GM13977 (cell line): ENCODE measurements at places on chromosomes 2 and 18.

- DNase-seq = peak; percentile 72
Observed at GRCh38 chr2:20595439-20596192, 55.3 kb downstream of the HS1BP3 start.

DNA sequence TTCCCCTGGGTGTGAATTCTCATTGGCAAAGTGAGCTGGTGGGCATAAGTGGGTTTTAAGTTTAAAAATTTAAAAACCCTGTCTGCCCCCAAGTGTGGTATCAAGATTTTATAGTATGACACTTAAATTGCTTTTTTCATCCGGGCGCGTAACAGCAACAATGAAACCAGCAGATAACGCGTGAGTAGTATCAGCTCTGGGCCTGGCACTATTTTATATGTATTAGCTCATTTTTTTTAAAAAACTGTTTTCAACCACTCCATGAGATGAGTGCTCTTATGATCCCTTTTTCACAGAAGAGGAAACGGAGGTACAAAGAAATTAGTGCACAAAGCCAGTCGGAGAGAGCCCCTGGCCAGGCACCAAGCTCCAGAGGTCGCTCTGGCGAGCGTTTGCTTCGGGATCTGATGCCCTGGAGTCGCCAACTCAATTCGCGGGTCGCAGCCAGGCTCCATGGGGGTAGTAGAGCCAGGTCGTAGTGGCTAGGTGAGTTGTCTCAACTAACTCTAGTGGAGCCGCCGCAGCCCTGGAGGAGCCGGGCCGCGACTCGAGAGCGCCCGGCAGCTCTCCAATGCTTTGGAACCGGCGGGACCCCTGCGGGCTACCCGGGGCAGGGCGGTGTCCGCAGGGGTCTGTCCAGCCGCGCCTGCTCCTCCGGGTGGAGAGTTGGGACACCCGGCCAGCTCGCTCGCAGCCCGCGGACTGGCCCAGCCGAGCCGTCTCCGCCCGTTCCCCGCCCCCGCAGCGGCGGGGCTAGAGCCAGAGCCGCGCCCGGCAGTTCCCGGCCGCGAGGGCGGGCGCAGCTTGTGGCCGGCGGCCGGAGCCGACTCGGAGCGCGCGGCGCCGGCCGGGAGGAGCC lies at the start of gene IL1R1:
TSS of gene IL1R1 (plus strand) at position 777 of the 859 bp plus-strand sequence. CDS start 14,979 bp downstream, outside the sequence.
- peak; percentile 56 for DNase-seq

- no peak for DNase-seq
Observed at GRCh38 chr2:158443606-158444005, 12.9 kb downstream of the CCDC148 start.

DNA sequence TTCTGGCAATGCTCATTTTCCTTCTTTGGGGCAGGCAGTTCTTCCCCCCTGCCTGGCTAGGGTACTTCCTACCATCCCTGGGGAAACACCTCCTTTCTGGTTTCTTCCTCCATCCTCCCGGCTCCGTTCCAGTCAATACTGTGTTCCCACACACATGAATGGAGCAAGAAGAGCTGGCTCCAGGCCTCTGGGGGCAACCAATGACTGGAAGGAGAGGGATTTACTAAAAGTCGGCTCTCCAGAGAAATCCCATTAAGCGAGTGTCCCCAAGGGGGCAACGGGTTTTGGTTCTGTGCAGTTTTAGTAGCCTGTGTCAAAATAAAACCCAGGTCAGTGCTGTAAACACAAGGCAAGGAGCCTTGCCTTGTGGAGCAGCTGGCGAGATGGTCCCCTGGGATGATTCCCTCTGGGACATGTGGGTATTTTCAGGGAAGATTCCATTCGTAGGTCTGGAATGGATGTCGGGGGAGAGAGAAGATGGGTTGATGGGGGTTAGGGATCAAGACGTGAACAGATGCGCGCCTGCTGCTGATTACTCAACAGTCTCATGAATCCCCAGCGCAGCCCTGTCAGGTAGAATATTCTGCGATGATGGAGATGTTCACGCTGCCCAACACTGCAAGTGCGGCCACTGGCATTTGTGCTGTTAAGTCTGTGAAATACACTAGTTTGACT lies 32.0 kb downstream of the EMILIN2 start:
- no peak for DNase-seq

- DNase-seq = no peak
Observed at GRCh38 chr2:71558300-71559051, 105.1 kb downstream of the DYSF start.

DNA sequence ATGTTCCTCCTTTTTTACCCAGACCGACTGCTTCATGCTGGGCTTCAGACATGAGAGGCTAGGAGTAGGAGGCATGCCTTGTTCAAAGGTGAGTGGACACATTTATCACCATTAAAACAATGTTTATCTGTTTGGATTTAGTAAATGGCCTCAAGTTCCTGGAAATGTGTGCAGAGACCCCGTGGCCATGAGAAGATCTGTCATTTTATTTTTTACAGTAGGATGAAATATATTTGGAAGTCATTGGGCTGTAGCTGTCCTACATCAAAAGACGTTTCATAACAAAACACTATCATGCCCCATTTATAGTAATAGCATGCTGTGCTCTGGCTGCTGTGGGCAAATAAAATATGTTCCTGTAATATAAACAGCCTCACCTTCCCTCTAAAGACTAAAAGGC lies 403.9 kb upstream of the TNP1 start:
- DNase-seq = no peak

GRCh38 chr2:101832114-101832513 lies 134.6 kb downstream of the MAP4K4 start:
- DNase-seq = no peak

- DNase-seq = no peak
Observed at GRCh38 chr2:135490376-135490775, 40.6 kb downstream of the ZRANB3 start.

DNA sequence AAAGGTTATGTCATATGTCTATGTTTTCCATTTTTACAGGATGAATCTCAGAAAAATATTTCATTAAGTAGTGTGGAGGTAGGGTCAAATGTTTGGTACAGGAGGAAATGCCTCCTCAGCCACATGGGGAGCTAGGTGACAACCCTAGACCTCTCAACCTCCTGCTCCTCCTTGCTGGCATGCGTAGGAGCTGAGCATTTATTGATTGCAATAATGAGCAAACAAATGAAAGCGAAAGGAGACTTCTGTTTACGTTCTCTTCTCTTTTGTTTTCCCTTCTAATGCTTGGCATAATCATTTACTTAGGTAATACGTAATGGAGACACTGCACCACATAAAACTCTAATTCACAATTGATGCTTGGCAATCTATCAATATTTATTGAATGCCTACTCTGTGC lies 95.1 kb upstream of the CCBE1 start:
- no peak for DNase-seq

DNA sequence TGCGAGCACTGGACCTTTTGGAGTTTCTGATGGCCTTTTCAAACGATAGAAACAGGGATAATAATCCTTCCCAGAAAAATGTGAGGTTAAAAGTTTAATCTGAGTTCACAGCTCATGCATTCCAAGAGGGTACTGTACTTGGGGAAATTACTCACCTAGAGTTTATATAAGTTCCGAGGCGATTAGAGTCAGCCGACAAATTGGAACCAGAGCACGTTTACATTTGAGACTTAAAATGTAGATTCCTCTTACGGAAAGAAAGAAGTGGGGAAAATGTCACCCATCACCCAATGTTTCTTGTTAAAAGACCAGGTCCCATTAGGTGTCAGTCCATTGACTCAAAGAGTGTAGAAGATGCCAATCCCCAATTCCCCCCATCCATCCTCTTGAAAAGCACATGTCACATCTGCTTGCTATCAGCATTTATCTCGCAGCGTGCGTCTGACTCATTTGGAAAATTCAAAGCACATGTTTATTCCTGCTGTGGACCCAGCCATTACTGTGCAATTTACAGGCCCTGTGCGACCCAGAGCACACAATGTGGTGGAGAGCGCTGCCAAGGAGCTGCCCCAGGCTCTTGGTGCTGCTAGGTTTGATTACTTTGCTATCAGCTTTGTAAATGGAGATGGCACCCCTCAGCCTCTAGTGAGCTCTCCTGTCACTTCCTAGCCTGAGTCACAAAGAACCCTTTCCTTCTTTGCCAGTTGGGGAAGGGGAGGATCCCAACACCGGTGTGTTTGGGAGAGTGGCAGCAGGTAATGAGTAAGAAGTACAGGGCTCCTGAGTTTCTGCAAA lies 104.8 kb downstream of the COLEC12 start:
- DNase-seq = no peak

GRCh38 chr2:152826581-152827279 lies 108.3 kb downstream of the ARL6IP6 start:
- no peak for DNase-seq

DNA sequence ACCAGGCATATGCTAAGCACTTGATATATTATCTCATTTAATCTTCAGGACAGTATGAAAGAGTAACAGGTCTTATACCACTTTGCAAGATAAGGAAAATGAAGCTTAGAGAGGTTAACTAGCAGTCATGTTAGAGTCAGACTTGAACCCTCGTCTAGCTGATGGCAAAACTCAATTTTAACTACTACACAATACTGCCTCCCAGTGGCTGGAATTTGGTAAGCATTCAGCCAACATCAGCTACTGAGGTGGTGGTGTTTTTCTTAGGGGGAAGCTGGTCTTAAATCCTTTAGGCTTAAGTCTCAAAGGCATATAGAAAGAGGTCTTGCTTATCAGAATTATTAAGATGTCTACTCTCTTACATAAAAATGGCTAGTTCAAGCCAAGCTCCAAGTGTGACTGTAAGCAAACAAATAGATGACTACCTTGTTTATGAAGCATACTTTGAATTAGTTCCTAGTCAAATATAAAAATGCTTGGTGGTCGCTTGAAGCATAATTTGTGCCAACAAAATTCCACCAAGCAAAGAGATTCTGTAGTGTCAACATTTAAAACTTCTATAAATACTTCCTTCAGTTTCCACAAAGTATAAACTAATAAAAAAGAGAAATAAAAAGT lies 325.4 kb upstream of the FIGN start:
- peak; percentile 27 for DNase-seq

- DNase-seq = no peak
Observed at GRCh38 chr18:21678859-21679258, 25.7 kb downstream of the ABHD3 start.

- DNase-seq = no peak
Observed at GRCh38 chr2:232388324-232388891, 9.9 kb downstream of the ALPP start.

GRCh38 chr2:191521608-191522208 lies 156.2 kb upstream of the NABP1 start:
- peak; percentile 41 for DNase-seq

DNA sequence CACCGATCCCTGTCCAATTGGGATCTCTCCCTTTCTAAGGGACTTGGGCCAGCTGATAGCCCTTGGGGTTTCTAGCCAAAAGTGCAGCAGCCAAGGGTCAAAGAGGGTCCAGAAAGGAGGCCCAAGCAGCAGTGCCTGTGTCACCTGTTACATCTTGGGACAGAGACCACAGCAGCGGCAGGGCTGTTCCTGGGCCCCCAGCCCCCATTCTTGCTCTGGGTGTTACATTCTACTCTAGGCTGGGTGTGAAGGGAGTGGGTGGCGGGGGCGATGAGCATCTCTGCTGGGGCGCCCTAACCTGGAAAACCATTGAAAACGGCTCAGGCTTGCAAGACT lies 1.2 kb downstream of the PAX3 start:
- DNase-seq = no peak

GRCh38 chr2:1528273-1529064 lies 115.2 kb downstream of the TPO start:
- DNase-seq = no peak

DNA sequence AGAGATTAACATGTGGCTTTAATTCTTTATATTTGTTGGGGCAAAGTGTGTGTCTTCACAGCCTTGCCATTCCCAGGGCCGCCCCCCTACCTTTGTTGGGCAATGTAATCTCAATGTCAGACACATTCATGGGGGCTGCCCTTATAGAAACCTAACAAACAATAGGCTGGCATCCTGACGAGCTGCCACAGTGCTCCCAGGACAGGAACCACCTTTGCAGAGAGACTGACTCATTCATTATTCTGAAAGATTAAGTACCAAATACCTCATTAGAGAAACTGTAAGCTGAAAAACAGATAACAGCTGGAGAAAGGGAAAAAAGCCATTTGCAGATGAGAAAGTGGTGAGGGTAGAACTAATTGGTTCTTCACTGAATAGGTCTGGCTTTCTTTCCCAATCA lies 1587.5 kb upstream of the PIK3C3 start:
- DNase-seq = no peak

GRCh38 chr2:180660207-180660606 lies 320.2 kb upstream of the UBE2E3 start:
- no peak for DNase-seq

DNA sequence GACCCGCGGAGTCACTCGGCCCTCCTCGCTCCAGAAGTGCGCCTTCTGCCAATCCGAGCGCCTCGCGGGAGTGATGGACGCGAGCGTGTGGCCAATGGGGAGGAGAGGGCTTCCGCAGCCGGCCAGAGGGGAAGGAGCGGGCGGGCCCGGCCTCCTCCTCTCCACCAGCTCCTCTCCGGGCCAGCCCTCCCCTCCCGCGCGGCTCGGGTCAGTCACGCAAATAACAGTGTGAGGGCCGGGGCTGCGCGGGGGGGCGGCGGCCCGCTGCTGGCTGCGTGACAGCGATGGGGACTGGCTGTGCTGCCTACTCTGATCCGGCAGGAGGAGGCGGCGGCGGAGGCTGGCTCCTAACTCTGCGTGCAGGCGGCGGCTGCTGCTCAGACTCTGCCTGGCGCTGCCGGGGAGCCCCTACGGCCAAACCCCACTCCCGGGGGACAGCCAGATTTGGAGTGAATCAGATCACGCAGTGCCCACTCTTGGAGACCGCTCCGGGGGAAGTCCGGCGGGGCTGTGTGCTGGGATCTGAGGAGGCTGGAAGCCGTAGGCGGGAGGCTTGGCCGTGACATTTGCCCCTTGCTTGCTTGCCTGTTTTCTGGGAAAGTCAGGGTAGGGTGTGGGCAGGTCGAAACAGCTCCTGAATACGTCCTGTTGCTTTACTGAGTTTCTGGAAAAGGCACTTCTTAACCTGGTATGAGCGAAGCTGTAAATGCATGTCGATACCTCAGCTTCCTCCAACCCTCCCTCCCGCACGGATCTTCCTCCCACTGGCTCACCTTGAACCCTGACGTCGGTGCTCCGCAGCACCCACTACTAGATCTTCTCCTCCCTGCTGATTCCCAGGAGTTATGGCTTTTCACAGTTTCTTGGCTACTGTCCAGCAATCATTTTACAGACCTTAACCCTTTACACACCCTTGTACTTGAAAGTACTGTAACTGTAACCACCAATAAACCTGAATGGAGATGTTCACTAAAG lies 97.9 kb upstream of the SERTAD2 start:
- DNase-seq = no peak

DNA sequence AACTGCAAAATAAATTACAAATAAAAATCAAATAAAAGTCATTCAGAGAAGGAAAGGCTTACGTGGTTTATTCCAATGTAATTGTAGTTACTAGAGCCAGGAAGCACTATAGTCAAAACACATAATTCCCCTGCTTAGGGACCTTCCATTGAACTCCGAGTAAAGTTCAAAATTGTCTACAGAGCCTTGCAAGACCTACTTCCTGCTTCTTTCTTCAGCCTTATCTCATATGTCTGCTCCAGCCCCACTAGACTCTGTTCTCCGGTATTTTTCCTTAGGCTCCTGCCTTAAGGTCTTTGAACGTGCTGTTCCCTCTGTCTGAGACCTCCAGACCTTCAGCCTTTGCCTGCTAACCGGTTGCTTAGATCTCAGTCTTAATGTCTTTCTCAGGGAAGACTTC lies 104.3 kb downstream of the ARL6IP6 start:
- DNase-seq = no peak
